WTC11 (cell line): ENCODE measurements at places on chromosomes 13 and 19. TPM values are rescaled to one million over a fixed set of nuclear protein-coding genes. Genes with fewer than 3 reads are reported as not detected.

DNA sequence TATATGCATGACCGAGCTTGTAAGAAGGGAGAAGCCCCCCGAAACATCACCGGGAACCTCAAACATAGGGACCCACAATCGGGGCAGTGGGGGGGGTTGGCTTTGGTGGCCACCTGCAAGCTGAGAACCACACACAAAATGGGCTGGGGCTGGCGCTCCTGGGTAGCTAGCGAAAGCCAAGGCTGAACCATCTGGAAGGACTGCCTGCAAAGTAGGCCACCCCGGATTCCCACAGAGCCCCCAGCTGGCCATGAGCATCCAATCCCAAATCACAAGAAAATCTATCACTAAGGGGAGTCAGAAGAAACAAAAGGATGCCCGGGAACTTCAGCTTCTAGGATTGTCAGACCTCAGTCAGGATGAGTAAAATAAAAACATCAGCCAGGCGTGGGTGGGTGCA is 2.8 kb upstream of the PSPN start:
- H3K27me3 ChIP-seq: no peaks in the 10 kb centered on the region
- no peak overlapping the region for H3K4me3 ChIP-seq
- no peak for DNase-seq
- H3K36me3 ChIP-seq: peaks cover 36% of the 10 kb centered on the region
- H3K27ac ChIP-seq: no peak overlapping the region
- peaks cover 13% of the 10 kb centered on the region for H3K4me1 ChIP-seq

- no peaks in the 10 kb centered on the region for H3K36me3 ChIP-seq
- peaks cover 23% of the 10 kb centered on the region for H3K4me1 ChIP-seq
Observed at GRCh38 chr13:50580684-50581305, 262.7 kb downstream of the DLEU7 start.

- H3K27me3 ChIP-seq: no peaks in the 10 kb centered on the region
- peak overlapping the region; percentile 80 for H3K27ac ChIP-seq
- peaks cover 5% of the 10 kb centered on the region for H3K36me3 ChIP-seq
- DNase-seq: peak; percentile 35
Observed at GRCh38 chr13:98544104-98544710, 32.7 kb downstream of the STK24 start.

The PSG1 gene
- not detected in 3 replicates for total RNA-seq

The TMPRSS9 gene
- 0.37 to 0.57 TPM (median 0.55 TPM) in 3 replicates for total RNA-seq

The CCDC159 gene
- total RNA-seq: 5.5 to 8.5 TPM (median 6.8 TPM) in 3 replicates
